ENCODE measurements at places on chromosomes 6 and 20.

GRCh38 chr6:168331058-168331457, 11.5 kb upstream of the DACT2 start:
- no peak for DNase-seq

- no peak for DNase-seq
Observed at GRCh38 chr6:88587150-88587520, 376.3 kb downstream of the RNGTT start.

- no peak for DNase-seq
Observed at GRCh38 chr6:163260911-163261310, 153.6 kb upstream of the QKI start.

DNA sequence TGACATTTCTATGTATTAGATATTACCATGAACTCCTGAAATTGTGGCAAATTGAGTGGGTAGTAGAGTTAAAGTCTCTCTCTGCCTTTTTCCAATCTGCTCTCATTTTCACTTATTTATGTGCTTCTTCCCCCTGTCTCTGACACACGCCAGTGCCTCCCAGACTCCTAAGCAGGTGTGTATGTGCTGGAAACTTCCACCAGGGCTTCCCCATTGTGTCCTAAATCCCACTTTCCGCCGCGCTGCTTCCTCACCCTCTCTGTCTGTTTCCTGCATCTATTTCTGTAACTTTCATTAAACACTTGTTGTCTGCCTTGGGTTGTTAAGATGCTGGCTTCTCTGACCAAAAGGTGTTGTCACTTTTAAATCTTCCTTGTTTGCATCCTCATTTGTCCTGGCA, 97.6 kb upstream of the HDGFL1 start:
- no peak for DNase-seq

- DNase-seq, result no peak
Observed at GRCh38 chr6:35085359-35086281, 55.5 kb downstream of the TCP11 start.

- no peak for DNase-seq
Observed at GRCh38 chr20:36311854-36312723, 6.0 kb downstream of the DLGAP4 start.

DNA sequence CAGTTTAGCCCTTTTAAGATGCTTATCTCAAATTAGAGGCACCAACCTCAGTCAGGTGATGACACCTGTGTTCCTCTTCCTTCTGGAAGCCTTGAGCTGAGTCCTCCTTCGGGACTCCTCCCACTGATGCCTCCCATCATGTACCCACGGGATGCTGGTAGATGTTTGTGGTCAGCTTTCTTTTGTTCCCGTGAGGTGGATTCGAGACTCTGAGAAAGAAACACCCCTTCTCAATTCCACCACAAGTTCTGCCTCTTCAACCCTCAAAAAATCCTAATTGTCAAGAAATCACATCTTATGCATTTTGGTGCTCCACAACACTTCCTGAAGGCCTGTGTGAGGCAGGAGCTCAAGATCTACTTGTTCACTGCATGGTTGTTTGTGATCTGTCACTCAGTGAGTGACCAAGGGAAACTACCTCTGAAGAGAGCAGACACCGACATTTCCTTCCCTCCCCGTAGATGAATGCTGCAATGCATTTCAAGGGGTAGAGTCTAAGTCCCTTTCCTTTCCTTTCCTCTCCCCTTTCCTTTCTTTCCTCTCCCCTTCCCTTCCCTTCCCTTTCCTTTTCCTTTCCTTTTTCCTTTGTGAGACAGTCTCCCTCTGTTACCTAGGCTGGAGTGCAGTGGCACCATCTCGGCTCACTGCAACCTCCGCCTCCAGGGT, 50.5 kb downstream of the PCNA start:
- DNase-seq, result no peak

DNA sequence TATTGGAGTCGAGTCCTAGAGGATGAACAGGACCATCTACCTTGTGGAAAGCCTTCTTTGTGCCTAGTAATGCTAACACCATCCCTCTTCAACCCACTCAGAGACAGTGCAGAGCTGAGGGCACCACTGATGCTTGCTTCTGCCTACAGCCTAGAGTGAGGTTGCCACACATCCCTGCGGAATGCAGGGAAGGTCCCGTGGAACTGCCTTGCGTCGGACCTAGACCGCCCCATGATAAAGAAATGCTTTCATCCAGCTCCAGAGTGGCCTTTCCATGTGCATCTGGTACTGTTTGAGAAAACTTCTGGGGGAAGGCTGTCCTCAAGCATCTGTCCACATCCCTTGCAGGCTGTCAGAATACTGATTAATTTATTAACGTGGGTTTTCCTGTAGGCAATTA, 168.4 kb downstream of the PHACTR1 start:
- DNase-seq, result no peak

DNA sequence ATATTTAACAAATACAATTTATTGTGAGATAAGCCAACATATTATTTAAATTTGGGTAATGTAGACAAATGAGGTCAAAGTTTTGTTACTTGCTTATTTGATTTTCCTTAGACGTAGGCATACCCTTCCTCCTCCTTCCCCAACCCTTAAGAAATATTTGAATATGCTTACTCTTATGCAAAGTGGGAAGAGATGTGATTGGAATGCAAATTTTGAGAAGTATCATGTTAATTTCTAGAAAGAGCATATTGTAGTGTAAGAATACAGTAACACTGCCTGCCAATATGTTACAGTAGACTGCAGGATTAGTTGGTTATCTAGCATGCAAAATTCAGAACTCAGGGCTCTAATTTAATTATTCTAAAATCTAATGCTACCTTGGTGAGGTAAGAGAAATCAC, 32.9 kb downstream of the CRISP1 start:
- DNase-seq, result no peak

DNA sequence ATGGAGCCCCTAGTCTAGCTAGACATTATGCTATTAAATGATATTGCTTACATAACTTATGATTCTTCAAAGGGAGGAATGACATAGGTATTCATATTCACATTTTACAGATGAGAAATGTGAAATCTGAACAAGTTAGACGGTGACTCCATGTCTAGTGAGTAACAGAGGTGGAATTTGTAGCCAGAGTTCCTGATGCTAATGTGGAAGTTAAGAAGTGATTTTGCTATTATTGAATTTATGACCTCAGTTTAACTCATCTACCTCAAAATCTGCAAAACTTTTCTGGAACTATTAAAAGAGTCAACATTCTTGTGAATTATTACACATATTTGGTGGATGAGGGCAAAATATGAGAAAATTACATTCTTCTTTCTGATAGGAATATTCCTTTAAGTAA, 347.6 kb upstream of the MMS22L start:
- no peak for DNase-seq

DNA sequence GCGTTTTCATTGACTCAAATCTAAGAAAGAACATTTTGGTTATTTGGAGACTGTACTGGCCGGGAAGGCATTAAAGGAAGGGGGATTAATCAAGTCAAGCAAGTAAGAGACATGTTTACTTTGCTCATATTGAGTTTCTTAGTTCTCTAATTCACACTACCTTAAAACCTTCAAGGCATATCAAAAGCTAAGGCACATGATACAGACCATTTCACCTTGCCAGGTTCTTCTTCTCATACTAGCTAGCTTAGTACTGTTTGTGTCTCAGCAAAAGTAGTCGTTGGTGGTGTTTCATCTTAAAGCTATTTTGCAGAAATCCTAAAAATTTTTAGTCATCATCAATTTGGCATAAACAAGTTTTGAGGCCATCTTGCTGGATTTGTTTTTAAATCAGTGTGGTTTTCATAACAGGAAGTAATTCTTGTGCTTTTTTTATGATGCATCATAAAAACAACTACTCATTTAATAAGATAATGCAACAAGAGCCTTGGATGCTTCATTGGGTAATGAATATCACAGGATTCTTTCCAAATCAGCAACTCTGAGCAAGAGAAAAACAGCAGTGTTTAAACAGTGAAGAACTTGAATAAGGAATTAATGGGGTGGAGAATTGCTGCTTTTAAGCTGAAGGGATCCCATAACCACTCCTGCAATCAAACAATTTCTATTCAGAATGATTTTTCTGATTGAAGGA, 425.3 kb downstream of the EPM2A start:
- no peak for DNase-seq

GRCh38 chr6:5401845-5402738, 140.8 kb downstream of the FARS2 start:
- no peak for DNase-seq

DNA sequence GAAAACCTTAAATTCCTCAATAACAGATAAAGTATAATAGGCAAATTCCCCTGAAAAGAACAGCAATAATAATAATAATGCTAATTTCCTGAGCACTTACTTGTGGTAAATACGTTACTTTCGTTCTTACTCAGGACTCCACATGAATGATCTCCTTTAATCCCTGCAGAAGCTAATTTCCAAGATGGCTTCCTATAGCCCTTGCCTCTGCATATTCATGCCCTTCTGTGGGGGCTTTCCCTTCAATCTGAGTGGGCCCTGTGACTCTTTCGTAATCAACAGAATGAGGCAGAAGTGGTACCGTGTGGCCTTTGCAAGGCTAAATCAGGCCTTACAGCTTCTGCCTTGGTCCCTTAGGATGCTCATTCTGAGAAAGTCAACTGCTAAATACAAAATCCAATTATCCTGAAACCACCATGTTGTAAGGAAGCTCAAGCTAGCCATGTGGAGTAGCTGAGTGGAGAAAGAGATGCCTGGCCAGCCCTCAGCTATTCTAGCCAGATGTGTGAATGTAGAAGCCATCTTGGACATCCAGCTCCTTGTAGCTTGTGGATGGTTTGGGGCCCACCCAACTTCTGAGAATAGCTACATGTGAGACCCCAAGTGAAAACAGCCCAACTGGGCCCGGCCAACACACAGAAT, 50.5 kb downstream of the MCUR1 start:
- DNase-seq, result no peak

- no peak for DNase-seq
Observed at GRCh38 chr20:45341579-45341938, 6.7 kb downstream of the SDC4 start.

GRCh38 chr6:16199804-16200203, 38.6 kb upstream of the GMPR start:
- DNase-seq, result no peak

GRCh38 chr6:67667637-67668422, 967.3 kb upstream of the ADGRB3 start:
- no peak for DNase-seq

- DNase-seq, result peak; percentile 31
Observed at GRCh38 chr6:4664117-4664626, 112.0 kb upstream of the CDYL start.

DNA sequence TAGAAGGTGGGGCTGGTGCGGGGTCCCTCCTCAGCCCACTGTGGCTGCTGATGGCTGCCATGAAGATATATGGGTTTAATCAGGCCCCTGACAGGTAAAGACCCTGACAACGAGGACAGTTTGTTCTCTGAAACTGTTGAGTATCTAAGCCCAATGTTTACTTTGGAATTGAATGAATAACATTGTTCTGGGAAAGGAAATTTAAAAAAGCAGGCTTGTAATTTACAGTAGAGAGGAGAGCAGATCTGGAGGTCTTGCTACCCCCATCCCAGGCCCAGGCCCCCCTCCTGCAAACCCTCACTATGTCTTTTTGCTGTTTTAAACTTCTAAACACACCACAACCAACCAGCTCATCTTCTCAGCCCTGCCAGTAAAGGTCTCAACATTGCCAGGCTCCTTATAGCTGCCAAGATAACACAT, 171.3 kb downstream of the CDC5L start:
- no peak for DNase-seq

DNA sequence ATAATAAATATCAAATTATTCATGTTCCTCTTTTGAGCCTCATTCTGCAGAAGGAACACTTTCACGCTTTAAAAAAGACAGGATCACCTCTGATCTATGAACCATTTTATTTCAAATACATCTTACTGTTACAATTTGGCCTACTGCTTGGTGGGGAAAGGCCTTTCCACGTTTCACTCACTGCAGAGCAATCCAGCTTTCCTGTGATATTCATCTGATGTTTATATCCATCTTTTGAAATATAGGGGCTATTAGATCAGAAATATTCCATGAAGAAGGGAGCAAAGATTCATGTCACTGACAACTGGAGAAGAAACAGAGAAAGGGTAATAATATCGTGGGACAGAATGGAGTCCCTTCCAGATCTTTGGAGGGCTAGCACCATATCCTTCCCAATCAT, 262.9 kb downstream of the ADGB start:
- DNase-seq, result no peak

- no peak for DNase-seq
Observed at GRCh38 chr20:46852313-46852712, 42.3 kb upstream of the EYA2 start.

GRCh38 chr6:11601776-11602605, 64.4 kb downstream of the TMEM170B start:
- no peak for DNase-seq

DNA sequence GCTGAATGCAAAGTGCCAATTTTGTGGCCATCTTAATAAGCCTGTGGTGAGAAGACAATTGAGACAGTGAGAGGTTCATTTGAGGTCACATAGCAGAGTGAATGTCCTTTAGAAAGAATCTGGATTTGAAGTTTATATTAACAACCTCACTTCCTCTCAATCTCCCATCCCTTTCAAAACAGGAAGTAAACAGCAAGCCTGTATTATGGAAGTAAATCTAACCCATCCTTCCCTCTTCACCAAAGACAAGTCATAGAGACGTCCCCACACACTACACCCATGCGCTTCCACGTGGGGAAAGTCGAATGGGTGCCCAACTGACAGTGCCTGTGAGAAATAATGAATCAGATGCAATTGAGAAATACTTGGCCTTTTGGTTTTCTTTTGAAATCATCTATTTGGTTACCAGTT, 28.8 kb upstream of the CCND3 start:
- no peak for DNase-seq

DNA sequence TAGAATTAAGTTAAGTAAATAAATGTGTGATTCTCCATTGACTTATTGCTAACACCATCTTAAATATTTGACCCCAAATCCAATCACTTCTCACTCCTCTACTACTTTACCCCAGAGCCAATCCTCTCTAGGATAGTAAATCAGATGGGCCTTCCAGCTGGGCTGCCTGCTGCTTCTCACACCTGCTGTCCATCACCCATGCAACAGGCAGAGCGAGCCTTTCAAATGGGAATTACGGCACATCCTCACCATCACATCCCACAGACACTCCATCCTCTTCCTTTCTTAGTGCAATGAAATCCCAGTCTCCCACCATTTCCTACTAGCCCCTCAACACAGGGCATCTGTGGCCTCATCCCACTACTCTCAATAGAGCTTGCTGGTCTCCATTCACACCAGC, 34.0 kb downstream of the HLA-F start:
- DNase-seq, result no peak

GRCh38 chr20:42024653-42025052, 406.5 kb upstream of the CHD6 start:
- no peak for DNase-seq

DNA sequence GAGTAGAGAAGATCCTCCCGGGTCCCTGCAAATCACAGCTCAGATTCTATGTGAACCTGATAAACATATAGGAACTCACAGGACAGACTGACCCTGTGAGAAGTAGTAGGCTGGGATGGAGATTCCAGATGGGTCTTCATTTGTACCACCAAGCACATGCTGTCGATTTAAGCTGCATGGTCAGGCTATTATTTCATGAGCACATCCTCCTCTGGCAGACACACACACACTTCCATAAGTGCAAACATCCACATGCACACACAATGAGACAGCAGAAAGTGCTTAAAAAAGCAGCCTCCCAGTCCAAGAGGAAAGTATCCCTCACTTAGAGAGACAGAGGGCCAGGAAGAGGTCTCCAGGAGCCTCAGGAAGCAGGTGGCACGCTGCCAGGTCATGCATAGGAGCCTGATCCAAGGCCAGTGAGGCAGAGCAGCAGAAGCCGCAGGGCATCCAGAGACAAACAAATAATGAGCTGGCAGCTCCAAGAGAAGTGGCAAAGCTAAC, 131.8 kb downstream of the UNC5CL start:
- DNase-seq, result no peak

GRCh38 chr20:25272223-25273000, 24.5 kb downstream of the PYGB start:
- no peak for DNase-seq

- DNase-seq, result no peak
Observed at GRCh38 chr6:78841111-78841510, 26.2 kb upstream of the IRAK1BP1 start.

All from anterior cingulate cortex (tissue), 58 donors.